ENCODE measurements at places on chromosomes 5 and 9.
A peak's percentile ranks its signal among the peaks of the same experiment; 100 is the strongest.

- DNase-seq, result no peak
Measured at GRCh38 chr9:83583151-83584014, 39.6 kb upstream of the IDNK start.

- DNase-seq, result peak; percentile 38
Measured at GRCh38 chr9:92138157-92138959, 23.1 kb upstream of the SPTLC1 start.

- DNase-seq, result no peak
Measured at GRCh38 chr5:99129768-99130501, 201.1 kb upstream of the CHD1 start.

DNA sequence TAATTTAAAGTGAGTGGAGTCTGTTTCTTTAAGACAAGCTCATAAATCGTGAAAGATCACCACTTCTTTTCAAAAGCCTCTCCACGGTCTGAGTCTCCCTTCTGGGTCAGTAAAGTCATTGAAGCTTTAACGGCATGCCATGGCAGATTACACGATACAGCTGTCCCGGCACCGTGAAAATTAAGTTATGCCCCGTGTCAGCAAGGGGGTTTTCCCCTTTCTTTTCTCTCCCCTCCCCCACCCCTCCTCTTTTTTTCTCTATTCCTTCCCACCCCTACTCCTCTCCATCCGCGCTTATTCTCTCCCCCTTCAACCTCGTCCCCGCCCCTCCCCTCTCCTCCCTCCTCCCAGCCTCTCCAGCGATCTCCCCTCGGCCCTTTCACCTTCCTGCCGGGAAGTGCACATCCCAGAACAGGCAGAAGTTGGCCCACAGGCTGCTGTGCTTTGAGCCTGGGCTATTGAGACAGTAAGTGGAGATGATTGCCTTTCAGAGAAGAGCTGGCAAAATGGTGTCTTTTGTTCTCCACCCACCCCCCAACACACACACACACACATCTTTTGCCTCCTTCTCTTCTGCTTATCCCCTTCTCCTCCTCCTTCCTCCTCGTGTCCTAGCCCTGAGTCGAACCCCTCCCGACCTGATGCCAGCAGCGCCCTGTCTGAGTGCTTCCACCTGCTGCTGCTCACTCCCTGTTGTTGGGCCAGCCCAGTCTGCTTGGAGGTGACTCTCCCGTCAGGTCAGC is 44.1 kb downstream of the GAS1 start:
- DNase-seq, result no peak
